ENCODE measurements at places on chromosomes 6 and 20.

DNA sequence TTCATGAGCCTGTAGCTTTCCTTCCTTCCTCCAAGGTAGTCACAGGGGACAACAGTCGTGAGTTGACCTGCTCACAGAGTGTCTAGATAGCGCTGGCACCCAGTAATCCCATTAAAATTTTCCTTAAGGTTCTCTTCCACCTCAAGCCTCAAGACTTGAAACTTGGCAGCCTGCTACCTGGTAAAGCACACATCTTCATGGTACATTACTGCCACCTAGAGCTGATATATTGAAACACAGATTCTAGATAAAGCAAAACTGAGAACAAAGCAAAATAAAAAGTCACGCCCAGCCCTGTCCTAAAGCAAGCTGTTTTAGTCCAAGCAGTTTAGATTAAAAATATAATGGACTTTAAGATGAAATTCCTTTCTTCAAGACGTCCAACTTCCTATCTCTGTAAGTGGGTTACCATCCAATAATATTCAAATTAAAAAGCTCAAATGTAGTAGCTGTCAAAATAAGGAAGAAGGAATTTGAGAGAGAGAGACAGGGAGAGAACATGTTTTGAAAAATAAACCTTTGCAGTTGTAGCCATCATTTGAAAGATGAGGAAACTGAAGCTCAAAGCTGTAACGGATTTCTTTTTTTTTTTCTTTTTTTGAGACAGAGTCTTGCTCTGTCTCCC, 50.7 kb upstream of the CD83 start:
- peak; percentile 64 for DNase-seq

DNA sequence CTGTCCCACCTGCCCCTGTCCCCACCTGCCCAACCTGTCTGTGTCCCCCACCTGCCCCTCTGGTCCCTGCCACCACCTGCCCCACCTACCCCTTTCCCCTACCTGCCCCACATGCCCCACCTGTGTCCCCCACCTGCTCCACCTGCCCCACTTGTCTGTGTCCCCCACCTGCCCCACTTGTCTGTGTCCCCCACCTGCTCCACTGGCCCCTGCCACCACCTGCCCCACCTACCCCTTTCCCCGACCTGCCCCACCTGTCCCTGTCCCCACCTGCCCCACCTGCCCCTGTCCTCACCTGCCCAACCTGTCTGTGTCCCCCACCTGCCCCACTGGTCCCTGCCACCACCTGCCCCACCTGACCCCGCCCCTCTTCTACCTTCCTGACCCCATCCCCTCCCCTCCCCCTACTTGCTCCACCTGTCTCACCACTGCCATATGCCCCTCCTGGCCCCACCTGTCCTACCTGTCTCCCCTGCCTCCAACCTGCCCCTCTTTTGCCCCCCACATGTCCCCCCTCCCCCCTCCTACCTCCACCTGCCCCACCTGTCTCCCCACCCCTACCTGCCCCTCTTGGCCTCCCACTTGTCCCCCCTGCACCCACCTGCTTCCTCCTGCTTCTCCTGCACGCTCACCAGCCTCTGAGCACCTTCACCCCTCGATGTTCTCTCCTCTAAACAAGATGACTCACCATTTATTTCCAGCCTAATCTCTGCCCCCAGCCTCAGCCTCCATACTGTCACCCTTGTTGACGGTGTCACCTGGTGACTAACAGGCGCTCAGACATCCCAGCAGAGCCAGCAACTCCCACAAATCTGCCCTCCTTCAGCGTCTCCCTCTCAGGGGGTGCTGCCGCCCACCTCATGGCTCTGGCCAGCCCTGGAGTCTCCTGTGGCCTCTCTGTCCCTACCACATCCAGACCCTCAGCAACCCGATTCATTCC, 5.6 kb upstream of the MYT1 start:
- no peak for DNase-seq

DNA sequence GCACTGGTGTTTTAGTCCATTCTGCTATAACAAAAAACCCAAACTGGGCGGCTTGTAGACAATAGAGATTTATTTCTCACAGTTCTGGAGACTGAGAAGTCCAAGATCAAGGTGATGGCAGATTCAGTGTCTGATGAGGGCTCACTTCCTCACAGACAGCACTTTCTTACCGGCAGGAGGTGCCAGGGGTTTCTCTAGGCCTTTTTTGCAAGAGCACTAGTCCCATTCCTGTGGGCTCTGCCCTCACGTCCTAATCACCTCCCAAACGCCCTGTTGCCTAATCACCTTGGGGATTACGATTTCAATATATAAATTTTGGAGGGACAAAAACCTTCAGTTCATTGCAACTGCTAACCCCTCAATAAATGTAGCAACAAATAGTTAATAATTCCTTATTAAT, 140.0 kb upstream of the SGK1 start:
- DNase-seq = no peak

DNA sequence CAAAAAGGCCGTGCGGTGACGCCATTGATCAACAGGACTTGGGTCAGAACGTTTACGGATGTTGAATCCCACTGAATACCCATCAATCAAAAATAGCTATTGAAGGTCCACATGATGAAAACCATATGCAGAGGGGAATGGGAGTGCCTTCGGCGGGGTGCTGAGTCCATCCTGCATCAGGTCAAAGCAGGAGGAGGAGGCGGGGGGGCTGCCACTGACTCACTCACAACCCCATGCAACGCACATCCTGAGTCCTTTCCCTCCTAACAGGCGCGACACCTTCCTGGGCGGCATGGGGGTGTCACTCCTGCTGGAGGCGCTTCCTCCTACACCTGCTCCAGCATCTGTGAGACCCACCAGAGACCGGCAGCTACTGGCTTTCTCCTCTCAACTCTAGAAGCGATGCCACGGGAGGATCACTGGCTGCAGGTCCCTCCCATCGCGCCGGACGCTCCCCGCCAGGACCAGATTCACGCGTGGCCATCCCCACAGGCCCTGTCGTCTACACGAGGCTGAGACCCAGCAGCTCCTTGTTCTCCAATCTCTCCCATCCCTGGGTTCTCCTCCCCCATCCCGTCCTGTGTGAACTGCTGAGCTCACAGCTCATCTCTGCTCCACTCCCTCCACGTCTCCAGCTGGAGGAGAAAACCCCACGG, 170.6 kb upstream of the THBS2 start:
- no peak for DNase-seq

GRCh38 chr20:39893003-39893685, 795.9 kb downstream of the MAFB start:
- no peak for DNase-seq

DNA sequence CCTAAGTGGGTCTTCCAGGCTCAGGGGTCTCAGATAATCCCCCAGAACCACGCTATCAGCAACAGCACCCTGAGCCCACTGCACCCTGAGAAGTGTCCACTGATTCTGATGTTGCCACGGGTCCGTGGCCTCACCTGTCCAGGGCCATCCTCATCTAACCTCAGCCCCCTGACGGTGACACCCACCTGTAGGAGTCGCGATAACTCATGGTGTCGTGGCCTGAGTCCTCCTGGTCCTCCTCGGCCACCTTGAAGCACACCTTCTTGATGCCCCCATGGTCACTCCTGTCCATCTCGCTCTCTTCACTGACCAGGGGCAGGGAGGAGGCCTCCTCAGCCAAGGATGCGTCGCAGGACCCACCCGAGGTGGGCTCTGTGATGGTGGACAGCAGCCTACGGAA, 182.1 kb downstream of the PREX1 start:
- DNase-seq = no peak

DNA sequence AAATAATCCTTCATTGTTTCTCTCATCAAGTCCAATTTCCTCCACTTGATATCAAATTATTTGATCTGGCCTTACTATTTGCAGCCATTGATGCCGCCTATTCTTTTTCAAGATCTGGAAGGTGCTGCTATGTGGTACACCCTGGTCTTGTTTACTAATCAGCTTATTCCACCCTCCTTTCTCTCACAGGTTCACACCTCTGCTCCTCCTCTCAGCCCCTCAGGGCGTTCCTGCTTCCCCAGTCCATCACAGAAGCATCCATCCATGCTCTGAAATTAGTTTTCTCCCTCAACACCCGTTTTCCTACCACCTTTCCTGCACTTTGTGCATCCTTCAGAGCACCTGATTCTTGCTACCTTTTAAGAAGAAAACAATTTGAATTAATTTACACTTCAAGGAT, 183.6 kb downstream of the EPHA7 start:
- no peak for DNase-seq

DNA sequence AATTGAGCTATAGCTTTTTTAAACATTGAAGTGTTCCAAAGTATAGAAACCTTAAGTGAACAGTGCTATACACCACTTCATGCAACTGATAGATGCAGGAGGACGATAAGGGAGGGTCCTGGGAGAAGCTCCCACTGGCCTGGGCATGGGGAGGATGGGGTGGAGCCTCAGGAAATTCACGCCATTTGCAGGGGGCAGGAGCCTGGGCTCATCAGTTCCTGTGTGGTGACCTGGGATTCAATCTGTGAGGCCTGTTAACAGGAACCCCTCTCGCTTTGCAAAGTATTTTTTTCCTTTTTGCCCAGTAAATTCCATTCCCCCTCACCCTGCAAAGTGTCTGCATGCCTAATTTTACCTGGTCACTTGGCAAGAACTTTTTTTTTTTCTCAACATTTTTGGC, 11.0 kb upstream of the ASCC3 start:
- no peak for DNase-seq

DNA sequence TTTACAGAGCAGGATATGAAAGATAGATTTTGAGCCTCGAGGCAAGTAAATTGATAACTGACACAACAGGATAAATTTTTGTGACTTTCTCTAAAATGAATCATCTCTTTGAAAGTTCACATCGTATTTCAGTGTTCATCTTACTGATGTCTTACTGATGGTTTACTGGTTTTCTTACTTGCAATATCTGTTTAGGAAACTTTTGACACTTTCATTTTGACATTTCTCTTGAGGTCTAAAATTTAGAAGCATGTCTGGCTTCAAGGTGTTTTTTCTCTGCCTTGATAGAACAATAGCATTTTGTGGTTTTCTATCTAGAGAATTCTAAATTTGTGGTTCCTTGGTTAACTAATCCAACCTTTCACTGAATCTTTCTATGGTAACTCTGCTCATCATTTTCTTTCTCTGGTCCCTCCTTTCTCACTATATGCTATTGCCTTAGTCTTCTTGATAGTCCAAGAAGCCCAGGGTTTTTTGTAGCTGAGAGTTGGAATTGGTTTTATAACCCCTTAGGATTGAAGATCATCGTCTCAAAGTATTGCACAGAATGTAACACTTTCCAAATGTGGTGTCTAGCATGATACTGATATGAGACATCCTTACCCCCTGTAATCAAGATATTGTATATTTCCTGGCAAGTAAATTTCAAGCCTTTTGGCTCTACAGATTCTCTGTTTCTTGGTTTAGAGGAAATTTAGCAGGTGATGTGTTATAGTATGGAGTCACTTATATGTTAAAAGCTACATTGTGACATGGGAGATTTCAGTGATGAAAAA, 98.7 kb downstream of the RNF144B start:
- no peak for DNase-seq

DNA sequence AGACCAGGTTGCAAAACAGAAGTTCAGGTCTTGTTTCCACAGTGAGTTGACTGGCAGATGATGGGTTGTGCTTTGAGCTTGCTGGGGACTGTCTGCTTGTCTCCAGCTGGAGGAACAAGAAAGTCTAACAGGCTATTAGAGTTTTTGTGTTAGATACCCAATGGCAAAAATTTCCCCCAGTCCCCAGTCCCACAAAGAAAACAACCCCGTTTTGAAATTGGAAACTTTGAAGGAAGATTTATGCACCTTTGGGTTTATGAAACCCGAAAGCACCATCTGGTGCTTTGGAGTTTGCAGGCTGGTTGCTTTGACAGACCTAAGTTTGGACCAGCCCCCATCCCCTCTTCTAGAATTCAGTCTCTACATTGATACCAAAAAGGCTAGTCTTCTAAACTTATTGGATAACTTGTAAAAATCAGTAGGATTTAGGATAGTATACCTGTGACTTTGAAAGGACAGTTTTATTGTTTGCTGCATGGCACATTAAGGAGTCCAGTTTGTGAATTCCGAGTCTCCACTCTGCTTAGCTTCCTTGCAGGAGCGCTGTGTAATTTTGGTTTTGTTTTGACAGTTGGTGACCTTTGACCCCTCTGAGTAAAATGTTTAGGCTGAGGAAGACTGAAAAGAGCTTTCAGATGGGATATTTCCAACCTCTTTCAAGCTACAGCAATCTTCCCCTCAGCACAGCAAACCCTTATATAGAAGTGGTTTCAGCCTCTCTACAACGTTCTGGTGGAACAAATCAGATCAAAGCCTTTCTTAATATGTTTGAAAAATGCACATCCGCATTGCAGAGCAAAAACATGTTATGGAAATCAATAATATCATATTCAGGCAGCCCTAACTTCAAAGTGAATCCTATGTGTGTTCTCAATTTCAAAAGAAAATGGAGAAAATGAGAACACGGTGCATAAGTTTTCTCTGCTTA, 25.5 kb upstream of the PRL start:
- peak; percentile 18 for DNase-seq

GRCh38 chr20:60540591-60540990, 582.4 kb downstream of the CDH26 start:
- DNase-seq = no peak

DNA sequence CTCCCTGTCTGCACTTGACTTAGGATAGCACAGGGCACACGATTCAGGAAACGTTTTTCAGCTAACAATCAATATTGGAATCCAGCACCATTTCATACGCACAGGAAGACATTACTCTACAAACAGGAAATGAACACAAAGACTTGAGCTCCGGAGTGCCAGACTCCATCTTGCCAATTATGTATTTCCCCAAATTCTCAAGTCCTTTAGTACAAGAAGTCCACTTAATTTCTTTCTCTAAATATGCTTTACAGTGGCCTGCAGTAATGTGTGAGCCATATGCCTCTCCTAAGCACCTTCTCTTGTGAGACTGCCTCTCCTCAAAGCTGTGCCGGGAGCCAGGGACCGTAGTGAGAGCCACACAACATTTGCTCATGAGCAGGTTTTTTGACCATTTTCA, 168.2 kb downstream of the THBS2 start:
- DNase-seq = no peak

- no peak for DNase-seq
Measured at GRCh38 chr6:16488813-16489212, 250.4 kb downstream of the GMPR start.

DNA sequence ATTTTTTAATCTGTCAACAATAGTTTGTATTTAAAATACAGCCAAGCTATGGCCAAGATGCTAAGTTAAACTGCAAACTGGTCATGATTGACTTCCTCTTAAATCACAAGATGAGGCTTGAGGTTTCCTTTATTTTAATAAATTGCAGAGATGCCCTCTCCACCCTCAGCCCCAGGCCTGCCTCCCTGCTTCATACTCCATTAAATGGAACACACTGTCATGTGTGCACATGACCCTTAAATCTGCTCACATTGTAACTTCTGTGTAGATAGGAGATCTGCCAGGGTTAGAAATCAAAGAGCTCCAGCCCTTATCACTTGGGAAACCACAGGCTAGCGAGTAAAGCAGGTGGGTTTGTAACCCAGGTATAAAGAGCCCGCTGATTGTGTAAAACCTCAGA, 20.8 kb downstream of the DUSP22 start:
- DNase-seq = no peak

DNA sequence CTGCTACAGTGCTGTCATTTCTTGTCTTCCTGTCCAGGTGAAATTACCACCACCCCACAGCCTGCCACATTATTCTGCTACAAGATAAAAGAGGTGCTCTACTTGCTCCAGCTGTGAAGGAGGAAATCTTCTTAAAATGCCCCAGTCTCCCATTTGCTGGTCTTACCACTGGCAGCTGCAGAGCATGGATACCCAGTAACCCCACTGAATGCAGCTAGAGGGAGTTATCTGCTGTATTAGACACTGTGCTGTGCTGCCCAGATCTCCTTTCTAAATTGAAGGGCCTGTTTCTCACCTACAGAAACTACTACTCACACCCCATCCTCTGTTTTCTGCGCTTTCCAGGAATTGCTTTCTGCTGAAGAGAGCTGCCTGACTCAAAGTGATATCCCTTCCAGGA, 517.8 kb downstream of the PKHD1 start:
- no peak for DNase-seq
